ENCODE measurements at places on chromosomes 7 and 10.

DNA sequence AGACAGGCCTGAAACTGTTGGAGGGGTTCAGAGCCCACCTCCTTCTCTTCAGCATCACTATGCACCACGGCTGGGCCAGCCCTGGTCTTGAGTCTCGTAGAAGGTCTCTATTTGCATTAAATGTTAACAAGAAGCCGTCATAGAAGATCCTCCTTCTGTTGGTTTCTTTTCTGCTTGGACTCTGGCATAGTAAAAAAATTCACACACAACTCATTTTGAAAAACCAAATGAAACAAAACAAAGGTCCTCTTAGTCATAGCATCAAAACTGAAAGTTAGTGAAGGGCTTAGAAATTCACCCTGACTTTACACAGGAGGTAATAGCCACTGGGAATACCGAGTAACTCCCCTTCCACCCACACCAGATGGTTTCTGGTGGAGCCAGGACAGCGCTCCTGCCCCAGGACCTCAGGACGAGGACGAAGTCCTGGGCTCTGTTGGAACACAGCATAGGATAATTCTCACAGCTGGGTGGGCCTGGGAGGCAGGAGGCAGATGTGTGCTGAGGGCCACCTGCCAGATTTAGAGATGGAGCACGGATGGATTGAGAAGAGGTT lies 248.4 kb upstream of the KLF6 start:
- DNase-seq: no peak

- DNase-seq: no peak
These were observed 21.1 kb downstream of the C7orf33 start for GRCh38 chr7:148611692-148612091.

DNA sequence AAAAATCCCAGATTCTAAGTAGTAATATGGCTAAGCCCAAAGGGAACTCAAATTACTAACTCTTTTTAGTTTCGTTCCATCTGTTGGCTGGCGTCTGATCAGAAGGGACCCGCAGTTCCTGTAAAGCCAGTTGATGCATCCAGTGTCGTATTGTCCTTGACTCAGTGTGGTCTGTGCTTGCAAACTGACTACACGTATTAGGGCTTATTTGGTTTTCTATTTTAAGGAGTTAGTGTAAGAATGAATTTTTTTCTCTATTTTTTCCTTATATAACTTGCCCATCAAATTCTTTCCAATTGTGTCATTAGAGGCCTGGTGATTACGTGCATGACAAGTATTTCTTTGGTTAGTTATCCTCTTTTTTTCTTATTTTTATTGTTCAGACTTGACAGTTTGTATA lies 9.7 kb downstream of the ABCA13 start:
- DNase-seq: no peak

DNA sequence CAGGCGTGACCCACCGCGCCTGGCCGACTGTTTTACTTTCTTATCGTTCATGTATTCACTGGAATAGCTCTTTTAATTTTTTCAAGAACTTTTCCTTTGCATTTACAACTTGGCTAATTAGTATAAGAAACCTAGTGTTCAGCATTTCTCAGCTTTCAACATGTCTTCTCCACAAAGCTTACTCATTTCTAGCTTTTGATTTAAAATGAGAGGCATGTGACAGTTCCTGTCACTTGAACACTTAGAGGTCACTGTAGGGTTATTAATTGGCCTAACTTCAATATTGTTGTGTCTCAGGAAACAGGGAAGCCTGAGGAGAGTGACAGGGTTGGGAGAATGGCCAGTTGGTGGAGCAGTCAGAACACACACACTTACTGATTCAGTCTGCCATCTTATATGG lies 125.1 kb upstream of the GPR22 start:
- no peak for DNase-seq

DNA sequence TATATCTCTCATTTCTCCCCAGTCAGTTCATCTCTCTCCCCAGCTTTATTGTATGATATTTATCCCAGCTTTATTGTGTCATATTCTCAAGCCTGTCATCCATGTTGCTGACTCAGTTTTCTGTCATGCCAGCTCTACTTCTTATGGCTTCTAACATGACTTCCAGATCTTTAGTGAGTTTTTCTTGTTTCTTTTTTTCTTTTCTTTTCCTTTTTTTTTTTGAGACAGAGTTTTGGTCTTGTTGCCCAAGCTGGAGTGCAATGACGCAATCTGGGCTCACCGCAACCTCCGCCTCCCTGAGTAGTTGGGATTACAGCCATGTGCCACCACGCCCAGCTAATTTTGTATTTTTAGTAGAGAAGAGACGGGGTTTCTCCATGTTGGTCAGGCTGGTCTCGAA lies 28.7 kb upstream of the CALU start:
- no peak for DNase-seq

DNA sequence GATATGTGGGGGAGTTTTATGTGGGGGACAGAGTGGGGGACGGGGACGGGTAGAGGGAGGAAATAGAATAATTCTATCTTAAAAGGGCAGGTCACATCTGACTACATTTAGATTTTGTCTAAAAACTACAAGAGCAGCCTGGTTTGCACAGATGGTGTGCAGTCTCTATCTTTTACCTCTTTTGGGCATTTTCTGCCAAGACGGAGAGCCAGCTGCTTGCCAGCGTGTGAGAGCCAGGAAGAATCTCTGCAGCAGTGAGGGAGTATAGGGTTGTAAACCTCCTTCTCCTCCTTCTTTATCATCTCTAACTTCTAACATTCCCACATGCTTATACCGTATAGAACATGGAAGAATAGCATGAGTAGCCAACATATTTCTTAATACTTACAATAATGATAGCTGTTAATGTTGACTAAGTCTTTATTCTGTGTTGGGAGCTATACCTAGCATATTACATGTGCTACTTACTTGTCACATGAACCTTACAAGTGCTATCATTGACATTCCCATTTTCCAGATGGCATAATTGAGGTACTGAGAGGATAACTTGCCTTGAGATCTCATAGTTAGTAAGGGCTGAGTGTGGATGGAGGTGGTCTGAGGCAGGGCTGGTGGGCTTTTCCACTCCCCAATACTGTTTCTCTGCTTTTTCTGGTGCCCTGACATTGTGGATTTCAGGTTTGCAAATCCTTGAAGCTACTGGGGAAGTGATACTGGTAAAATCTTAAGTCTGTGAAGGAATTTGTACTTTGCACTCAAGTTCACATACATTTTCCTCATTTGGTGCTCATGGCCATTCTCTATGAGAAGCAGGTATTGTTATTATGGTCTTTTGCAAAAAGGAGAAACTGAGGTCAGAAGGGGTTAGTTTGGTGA lies 1.1 kb downstream of the ENTPD1 start:
- no peak for DNase-seq

DNA sequence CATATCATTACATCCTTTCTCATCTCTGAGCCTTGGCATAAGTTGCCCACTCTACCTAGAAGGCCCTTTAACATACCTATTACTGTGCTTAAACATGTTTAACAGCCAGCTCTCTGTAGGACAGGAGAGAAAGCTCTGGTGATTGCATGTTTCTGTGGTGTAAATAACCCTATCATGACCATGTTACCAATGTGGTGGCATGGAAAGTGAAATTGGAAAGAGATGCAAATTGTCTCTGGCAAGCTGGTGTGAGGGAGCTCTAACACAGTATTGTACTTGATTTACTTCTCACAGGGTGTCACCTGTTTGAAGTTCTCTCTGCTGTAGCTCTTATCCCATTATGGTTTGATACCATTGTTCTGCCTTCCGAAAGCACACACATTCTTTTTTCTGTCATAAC lies 231.8 kb upstream of the DKK1 start:
- no peak for DNase-seq
